Osteocyte (in vitro differentiated cells): ENCODE measurements at places on chromosomes 4 and X.

- DNase-seq: no peak
Observed at GRCh38 chr4:88865466-88865865, 167.8 kb upstream of the NAP1L5 start.

DNA sequence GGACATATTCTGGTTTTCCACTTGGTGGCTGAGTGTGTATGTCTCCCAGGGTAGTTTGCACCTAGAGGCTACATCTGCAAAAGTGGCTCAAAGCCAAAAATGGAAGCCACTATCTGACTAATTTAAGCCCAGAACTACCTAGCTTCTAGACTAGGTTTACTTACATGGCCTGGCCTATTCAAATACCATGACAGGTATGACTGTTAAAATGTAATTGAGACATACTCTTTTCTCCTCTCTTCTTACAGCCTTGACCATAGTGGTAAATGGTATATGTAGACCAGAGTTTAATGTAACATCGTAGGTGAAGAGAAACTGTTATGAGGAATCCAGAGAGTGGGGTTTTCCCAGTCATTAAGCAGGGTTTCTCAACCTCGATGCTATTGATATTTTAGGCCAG, 2.6 kb upstream of the TRPC5 start:
- no peak for DNase-seq

DNA sequence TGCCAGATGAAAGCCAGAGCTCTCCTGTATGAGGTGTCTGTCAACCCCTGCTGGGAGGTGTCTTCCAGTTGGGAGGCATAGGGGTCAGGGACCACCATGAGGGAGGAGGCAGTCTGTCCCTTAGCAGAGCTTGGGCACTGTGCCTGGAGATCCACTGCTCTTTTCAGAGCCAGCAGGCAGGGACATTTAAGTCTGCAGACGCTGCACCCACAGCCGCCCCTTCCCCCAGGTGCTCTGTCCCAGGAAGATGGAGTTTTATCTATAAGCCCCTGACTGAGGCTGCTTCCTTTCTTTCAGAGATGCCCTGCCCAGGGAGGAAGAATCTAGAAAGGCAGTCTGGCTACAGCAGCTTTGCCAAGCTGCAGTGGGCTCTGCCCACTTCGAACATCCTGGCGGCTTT, 893.6 kb downstream of the ADGRL3 start:
- no peak for DNase-seq

- DNase-seq: no peak
Observed at GRCh38 chr4:27010334-27010940, 149.8 kb downstream of the STIM2 start.

- DNase-seq: no peak
Observed at GRCh38 chr4:80215449-80216052, 18.2 kb downstream of the PRDM8 start.

- no peak for DNase-seq
Observed at GRCh38 chrX:135315864-135316263, 6.6 kb downstream of the ETDC start.

- no peak for DNase-seq
Observed at GRCh38 chr4:74873545-74874301, 59.2 kb upstream of the PARM1 start.

DNA sequence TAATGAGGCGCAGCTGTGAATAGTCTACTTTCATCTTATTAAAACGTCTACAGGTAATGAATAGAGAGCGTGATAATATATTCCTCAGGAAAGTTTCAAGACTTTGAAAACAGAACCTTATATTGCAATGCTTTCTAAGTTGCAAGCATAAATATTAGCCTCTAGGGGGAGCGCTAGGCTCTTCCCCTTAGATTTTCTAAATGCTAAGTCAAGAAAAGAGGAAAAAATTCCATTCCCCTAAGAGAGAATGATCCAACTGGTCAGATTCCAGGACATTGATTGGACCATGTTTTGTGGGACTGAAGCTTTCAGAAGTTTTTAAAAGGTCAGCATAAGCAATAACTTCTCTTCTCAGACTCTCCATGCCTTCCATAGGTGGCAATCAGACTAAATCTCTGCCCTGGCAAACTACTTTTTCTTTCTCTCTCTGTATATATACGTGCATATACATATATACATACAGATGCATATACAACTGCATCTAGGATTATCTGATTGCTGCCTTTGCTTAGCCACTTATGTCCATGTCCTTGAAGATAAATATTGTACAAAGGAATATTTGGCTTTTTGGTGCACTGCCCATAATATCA, 492.9 kb downstream of the INPP4B start:
- no peak for DNase-seq

DNA sequence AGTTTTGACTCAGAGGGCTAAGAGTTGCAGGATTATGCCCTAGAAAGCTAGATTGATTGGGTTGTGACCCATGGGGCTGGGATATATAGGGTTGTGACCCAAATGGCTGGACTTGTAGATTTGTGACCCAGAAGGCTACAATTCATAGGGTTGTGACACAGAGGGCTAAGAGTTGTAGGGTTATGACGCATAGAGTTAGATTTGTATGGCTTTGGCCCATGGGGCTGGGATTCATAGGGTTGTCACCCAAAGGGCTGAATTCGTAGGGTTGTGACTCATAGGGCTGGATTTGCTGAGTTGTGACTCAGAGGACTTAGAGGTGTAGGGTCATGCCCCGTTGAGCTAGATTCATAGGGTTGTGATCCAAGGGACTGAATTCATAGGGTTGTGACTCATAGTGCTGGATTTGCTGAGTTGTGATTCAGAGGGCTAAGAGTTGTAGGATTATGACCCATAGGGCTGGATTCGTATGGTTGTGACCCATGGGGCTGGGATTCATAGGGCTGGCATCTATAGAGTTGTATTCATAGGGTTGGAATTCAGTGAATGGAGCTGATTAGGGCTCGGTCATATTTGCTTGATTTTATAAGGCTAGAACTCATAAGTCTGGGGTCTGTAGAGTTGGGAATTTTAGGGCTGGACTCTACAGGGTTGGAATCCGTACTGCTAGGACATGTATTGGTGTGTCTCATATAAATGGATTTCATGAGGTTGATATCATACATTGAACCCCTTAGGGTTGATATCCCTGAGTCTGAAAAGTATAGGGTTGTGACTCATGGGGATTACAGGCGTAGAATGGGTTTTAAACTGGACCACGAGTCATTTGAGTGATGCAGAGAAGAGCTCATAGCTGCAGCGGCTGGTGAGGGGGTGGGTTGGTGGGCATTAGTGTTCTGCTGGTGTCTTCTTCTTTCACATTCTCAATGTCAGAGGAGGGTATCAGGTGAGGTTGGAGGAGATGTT, 125.7 kb downstream of the CRLF2 start:
- no peak for DNase-seq

DNA sequence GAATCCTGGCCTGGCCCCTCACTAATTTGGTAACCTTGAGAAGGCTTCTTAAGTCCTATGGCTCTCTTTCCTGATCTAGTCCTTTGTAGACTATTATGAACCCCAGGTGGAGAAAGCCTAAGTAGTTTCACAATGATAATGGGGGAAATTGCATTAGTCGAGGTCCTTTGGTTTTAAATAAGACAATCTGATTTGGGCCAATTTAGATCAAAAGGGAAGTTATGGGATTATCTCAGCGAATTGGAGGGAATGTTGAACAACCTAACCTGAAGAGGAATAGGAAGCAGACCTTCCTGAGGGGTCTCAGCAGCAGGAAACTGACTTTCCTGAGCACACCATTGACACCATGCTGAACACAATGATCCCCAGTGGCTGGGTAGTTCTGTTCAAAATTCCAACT, 331.5 kb downstream of the PRDM5 start:
- no peak for DNase-seq

GRCh38 chr4:184977747-184978146, 40.5 kb upstream of the HELT start:
- no peak for DNase-seq

- no peak for DNase-seq
Observed at GRCh38 chr4:38131371-38132091, 171.3 kb downstream of the PTTG2 start.

- DNase-seq: no peak
Observed at GRCh38 chrX:69603566-69604194, 12.2 kb upstream of the EDA start.

DNA sequence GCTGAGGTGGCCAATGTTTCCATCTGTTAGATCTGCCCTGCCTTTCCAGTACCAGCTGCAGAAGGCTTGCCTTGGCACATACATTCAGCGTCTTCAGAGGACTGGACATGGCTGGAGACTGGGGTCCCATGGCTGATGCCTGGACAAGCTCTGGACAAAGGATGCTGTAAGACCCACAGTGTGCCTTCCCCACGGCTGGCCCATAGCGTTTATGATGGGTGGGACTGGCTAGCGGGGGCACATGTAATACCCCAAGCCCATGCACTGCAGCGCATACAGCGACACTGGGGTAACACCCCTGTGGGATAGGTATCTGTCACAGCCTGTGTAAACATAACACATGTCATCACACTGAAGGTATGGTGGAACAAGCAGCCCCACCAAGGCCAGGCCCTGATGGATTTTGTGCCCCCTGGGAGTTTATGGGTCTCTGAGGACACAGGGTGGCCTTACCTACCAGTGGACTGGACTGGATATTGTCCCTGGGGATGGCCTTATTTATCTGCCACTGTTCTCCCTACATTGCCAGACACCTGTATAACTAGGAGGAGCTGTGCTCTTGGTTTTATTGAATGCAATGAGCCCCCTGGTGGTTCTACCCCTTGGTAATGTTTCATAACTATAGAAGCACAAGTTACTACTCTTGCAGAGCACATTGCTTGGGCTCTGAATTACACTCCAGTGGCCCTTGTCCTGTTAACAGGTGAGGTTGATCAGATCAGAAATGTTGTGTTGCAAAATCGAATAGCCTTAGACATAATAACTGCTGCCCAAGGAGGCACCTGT, 34.3 kb upstream of the TACR3 start:
- DNase-seq: no peak

GRCh38 chr4:137213372-137214173, 318.7 kb downstream of the PCDH18 start:
- DNase-seq: no peak

DNA sequence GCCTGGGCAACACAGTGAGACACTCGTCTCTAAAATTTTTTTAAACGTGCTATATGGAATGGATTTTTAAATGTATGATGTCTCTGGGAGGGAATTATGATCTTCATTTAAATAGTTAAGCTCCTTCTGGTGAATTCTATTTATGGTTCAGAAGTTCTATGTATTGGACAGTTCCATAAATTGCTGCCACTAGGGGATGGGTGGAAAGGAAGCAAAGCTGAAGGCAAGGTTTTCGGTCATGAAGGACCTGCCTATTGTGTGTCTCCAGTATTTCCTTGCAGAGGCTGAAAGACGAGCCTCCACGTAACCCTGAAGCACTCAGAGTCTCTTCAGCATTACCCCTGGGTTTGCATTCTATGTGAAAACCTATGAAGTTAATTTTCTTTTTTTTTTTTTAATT, 451.5 kb upstream of the FAT1 start:
- no peak for DNase-seq

GRCh38 chr4:1378559-1379231, 27.5 kb downstream of the NKX1-1 start:
- DNase-seq: no peak

- DNase-seq: no peak
Observed at GRCh38 chrX:20147561-20147960, 5.9 kb upstream of the EIF1AX start.

DNA sequence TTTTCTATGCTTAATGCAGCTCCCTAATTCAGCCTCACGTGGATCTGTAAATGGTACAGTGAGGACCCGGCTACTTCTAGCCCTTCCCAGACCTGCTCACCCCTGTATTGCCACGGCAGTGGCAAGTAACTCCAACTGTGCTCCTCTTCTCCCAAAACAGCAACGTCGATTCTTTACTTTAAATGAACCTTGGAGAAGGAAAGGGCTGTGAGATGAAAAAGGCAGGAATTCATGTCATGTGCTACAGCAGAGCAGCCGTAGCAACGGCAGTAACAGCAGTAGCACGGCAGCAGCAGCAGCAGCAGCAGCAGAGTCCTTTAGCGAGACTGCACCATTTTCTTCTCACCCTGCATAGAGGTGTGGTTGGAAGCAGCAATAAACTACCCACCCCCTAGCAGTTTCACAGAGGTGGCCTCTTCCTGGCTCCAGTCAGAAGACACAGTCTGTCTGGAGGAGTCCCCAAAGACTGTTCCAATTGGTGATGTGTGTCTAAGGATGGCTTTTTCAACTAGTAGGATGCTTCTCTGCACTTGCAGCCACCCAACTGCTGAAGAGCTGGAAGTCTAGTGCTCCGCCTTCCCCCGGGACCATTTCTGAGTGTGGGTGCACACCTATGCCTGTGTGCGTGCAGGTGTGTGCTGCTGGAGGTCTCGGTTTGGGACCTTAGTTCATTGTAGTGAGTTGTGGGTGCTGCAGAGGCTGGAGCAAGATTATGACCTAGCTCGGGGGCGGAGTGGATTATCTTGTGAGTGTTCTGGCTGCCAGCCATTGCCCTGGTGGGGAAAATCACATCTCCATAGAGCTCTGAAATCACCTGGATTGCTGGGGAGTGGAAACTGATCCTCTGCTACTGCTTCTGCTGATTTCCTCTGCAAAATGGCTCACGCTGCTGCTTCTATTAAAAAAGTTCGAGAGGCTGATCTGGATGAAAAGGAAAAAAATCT, 67.2 kb downstream of the ANK2 start:
- no peak for DNase-seq

- DNase-seq: no peak
Observed at GRCh38 chr4:4542774-4543485, 1.1 kb upstream of the STX18 start.

- no peak for DNase-seq
Observed at GRCh38 chr4:104064646-104065577, 345.1 kb upstream of the TACR3 start.

DNA sequence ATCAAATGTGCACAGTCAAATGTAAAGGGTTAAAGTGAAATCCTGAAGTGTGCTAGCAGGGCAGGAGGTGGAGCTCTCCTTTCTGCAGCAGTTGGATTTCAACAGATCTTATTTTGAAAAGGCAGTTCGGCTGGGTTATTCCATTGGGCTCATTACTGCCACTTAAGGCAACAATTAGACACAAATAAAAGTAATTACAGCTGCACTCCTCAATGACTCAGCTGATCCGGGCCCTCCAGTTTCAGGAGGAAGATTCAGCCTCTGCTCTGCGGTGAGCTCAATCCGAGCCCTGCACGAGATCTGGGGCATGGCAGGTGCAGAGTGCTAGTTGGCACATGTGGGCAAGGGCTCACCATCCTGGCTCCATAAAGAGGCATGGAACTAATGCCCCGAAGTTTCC, 85.4 kb downstream of the PHKA2 start:
- no peak for DNase-seq

GRCh38 chr4:147760176-147760575, 28.3 kb downstream of the ARHGAP10 start:
- no peak for DNase-seq

DNA sequence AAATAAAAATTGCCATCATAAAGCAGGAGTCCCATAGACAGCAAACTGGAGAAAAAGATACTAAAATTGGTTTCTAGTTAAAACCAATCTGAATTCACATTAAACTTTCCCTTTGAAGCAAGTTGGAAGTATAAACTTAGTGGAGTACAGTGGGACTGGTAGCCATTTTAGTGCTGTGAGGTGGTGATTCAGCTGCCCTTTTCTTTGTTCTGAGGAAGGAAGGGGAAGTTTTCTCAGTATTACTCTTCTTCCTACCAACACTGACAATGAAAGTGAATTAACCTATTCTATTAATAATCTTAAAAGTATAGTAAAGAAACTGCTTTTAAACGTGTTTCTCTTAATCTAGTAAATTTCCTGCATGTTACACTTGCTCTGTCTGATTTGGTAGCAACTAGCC, 36.7 kb downstream of the SLC9A6 start:
- DNase-seq: no peak

GRCh38 chr4:142752202-142752786, 93.8 kb downstream of the INPP4B start:
- DNase-seq: no peak
